Brain pericyte (primary cell): ENCODE measurements at places on chromosomes 2 and 18.

DNA sequence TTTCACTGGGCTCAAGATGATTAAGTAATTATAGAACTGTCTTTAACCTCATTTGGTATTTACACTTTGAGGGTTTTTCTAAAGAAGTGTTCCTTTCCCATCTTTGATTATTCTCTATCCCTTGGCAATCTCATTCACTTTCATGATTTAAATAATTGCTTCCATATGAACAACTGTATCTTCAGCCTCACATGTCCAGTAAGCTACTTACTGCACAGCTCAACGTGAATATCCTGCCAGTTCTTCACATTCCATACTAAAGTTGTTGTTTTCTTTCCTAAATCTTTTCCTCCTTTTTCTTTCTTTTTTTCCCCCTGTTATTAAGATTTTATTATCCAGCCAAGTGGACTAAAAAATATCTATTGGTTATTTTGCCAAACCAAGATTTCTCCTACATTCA, 37.7 kb downstream of the ZC3H15 start:
- no peak for DNase-seq

GRCh38 chr2:172350839-172351479, 76.4 kb upstream of the ITGA6 start:
- no peak for DNase-seq

GRCh38 chr2:207161247-207162123, 4.3 kb downstream of the KLF7 start:
- no peak for DNase-seq

DNA sequence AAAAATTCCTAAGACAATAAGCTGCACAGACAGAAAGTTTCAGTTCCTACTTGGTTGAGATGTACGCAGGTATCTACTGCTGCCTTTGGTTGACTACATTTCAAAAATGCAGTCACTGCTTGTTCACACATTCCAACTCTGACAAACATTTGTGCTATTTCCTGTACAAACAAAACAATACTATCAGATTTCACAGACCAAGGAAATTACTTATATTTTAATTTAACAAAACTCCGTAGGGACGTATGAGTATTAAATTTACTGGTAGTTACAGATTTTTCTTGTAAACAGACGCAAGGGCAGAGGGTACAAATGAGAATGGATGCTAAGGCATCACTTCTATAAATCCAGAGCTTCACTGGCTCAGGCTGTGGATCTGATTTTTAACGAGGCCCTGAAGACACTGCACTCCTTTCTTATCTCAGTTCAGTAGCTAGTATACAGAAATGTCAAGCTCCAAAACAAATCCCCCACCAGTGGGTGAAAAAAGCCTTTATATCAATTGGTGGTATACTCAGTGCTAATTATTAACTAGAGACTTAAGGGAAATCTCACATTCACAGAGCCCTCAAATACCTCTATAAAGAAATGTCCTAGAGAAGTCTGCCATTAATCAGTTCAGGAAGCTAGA, 31.7 kb upstream of the TTC32 start:
- DNase-seq = no peak

- DNase-seq = no peak
Measured at GRCh38 chr2:139790136-139790535, 1009.9 kb upstream of the NXPH2 start.

GRCh38 chr2:20351555-20352229, 1.0 kb upstream of the PUM2 start:
- DNase-seq = peak; percentile 8

DNA sequence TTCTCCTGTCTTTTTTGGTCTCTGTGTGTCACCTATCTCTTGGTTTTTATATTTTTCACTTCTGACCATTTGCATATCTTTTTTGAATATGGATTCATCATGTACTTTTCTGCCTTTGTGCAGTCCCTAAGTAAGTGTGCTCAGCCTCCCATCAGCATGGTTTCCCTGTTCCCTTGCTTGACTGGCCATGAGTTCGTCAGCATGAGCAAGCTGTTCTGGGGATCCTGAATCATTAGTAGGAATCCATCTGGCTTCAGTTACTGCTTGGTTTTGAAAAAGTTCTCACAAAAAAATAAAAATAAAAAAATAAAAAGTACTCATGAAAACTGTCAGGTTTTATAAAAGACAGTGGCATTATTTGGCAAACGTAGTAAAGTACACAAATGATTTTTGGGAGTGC, 144.1 kb downstream of the NCOA1 start:
- no peak for DNase-seq

- no peak for DNase-seq
Measured at GRCh38 chr2:221308507-221309066, 263.5 kb downstream of the EPHA4 start.

- DNase-seq = no peak
Measured at GRCh38 chr2:160794926-160795325, 301.3 kb upstream of the RBMS1 start.

GRCh38 chr2:182907081-182907830, 40.8 kb upstream of the FRZB start:
- peak; percentile 59 for DNase-seq

GRCh38 chr2:28355521-28356094, 37.0 kb upstream of the FOSL2 start:
- no peak for DNase-seq

GRCh38 chr2:99140860-99141109, 722 bp upstream of the C2orf15 start:
- no peak for DNase-seq

- no peak for DNase-seq
Measured at GRCh38 chr2:42125841-42126594, 43.1 kb upstream of the EML4 start.

DNA sequence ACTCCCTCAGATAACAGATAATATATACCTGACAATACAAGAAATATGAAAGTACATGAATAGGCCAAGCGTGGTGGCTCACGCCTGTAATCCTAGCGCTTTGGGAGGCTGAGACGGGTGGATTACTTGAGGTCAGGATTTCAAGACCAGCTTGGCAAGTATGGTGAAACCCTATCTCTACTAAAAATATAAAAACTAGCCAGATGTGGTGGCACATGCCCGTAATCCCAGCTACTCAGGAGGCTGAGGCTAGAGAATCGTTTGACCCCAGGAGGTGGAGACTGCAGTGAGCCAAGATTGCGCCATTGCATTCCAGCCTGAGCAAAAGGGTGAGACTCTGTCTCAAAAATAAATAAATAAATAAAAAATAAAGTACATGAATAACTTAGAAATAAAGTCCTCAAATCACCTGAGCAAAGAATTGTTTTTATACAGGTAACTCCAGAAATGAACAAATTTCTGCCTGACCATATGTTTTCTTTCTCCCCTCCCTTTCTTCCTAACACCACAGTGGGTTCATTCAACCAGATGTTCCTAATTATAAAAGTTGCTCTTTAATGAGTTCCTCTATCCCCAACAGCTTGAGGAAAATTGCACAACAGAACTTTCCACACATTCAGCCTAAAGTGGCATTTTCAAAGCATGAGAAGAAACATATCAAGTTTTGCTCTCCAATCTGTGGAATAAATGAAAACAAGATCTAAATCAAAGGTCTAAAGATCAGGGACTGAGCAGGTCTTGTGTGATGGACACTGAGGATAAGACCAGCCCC, 33.6 kb upstream of the AP1S3 start:
- DNase-seq = no peak

DNA sequence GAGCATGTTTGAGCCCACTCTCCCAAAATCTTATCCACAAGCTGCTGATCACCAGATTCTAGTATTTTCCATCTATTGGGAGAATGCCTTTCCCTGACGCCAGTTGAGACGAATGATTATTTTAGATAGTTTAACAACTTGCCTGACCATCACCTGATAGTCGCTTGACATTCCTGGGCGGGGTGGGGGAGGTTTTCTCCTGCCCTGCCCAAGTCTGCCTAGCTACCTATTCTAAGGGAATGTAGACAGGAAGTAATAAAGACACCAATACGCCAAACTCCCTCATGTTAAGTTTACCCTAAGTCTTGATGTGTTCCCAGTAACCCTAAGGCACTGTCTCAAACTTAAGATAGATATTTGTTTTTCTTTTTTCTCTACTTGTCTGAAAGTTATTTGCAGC, 4.6 kb upstream of the ACAA2 start:
- no peak for DNase-seq

DNA sequence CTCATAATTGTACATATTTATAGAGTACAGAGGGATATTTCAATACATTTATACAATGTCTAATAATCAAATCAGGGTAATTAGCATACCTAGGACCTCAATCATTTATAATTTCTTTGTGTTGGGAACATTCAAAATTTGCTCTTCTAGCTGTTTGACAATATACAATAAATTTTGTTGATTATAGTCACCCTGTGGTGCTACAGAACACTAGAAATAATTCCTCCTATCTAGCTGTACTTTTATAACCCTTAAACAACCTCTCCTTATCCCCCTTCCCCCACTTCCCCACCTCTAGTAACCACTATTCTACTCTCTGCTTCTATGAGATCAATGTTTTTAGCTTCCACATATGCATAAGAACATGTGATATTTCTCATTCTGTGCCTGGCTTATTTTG, 328.4 kb upstream of the RBMS1 start:
- DNase-seq = no peak

DNA sequence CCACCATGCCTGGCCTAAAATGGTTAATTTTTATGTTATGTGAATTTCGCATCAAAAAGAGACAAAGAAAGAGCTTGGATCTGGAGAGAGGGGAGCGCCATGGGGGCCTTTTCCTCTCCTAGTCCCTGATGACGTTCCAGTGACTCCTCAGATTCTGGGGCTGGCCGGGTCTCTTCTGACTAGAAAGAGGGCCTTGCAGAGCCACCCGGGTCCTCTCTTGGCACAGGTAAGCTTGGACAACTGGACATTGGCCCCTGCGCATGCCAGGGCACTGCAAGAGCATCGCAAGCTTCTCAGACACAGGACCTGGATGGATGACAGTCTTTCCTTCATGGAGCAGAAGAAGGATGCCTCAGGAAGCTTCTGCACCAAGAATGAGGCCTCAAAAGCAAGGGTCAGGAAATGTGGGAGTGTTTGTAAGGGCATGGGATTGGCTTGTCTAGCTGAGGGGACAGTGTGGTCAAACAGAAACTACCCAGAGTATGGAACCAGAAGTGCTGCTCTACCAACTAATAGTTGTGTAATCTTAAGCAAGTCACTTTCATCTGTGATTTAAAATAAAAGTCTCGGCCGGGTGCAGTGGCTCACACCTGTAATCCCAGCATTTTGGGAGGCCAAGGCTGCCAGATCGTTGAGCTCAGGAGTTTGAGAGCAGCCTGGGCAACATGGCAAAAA, 35.2 kb downstream of the FOSL2 start:
- no peak for DNase-seq

GRCh38 chr2:172742931-172743540, 7.4 kb downstream of the RAPGEF4 start:
- peak; percentile 41 for DNase-seq

DNA sequence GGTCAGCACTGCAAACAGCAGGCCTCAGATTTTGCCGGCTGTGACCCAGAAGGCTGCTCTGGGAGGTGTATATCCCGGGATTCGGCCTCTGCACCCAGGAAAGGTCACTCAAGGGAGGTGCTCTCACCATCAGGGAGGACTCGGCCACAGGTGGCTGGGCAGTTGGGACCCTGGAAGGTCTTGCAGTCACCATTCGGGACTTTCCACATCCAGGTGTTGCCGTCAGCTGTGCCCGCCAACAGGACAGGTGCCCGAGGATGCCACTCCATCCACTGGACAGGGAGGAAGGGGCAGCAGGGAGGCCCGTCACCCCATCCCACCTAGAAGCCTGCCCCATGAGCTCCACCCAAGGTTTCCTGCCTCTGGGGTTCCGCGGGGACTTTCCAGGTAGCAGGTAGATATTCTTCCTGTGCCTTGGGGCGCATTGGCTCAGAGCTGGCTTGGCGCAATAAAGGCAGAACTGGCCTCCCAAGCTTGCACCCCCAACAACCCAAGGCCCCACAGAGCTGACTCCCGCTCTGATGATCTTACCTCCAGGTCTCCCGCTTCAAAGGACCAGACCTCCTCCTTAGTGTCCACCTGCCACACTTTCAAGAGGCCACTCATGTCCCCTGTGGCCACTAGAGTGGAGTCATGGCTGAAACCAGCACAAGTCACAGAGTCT, 3.5 kb downstream of the AAMP start:
- DNase-seq = no peak
